NB4 (cell line): ENCODE measurements at places on chromosomes 4 and X.

DNA sequence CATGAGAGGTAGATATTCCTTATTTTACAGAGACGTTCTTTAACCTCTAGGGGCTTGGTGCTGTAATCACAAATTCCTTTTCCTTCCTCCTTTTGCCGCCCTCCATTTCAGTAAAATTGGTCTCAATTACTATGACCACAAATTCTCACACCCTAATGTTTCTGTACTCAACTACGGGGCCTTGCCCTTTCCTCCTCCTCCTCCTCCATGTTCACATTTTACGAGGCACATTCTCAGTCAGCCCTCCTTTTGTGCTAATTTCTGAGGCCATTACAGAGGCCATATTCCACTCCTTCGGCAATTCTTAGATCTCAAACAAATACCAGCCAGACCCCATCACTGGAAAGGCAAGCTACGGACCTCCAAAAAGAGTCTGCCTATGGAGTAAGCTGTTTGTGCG lies 92.1 kb downstream of the SH3KBP1 start:
- peak; percentile 80 for DNase-seq

DNA sequence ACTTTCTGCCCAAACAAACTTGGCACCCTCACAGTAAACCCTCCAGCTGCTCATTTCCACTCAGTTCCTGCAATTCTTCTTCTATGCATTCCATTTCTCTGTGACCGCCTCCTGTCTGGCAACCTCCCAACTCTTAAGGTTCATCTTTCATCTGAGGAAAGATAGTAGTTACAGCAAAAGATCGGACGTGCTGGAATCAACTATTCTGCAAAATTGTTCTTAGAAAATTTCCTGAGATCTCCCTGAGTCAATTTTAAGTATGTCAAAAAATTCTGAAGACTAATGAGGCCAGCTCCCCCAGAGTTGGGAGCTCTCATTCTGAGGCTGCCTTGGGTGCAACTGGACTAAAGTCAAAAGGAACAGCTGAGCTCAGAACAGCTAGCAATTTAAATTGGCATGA lies 1026.0 kb downstream of the ADGRL3 start:
- no peak for DNase-seq

GRCh38 chr4:138252551-138252950 lies 10.4 kb upstream of the SLC7A11 start:
- DNase-seq = no peak

- DNase-seq = peak; percentile 24
These were observed 38.0 kb upstream of the FAM9C start for GRCh38 chrX:13082206-13083065.

DNA sequence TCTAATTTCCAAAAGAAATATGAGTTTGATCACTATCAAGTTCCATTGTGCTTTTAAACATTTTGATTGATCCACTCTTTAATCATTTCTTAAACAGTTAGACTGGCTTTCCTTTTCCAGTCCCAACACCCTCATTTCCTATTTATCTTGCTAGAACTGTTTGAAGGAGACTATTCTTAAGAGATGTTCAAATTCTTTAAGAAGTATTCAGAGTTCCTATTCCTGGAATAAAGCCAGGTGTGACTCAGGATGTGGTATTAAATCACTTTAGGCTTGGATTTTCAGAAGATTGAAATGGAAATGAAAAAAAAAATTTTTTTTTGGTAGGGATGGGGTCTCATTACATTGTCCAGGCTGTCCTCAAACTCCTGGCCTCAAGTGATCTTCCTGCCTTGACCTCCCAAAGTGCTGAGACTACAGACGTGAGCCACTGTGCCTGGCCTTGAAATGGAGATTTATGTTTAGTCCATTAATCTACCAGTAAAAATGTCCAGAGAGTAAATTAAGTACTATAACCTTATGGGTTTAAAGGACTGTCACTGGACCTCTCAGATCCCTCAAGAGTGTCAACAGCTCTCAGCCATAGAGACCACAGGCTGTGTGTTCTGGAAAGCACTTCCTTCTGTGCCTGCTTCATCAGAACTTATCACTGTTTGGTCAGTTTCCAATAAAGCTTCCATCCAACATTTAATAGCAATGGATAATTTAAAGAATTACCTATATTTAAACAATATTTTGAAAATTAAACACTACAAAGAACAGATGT lies 90.7 kb downstream of the CDS1 start:
- DNase-seq = no peak

GRCh38 chrX:22300130-22300529 lies 27.4 kb downstream of the CBLL2 start:
- peak; percentile 58 for DNase-seq

GRCh38 chrX:149799938-149800337 lies 18.2 kb downstream of the MAGEA9 start:
- no peak for DNase-seq

GRCh38 chr4:151226004-151226932 lies 50.7 kb upstream of the PRSS48 start:
- no peak for DNase-seq

DNA sequence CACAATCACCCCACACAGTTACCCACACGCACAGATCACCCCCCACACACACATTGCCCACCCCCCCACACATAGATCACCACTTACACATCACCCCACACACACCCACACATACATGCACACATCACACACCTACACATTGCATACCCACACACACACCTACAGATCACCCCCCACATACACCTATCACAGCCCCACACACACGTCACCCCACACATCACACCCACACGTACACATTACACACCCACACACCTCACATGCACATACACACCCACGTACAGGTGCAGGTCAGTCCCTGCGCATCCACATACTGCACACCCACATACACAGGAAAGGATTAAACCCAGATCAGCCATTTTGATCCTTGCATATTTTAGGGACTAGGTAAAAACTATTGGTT lies 15.3 kb upstream of the TADA2B start:
- DNase-seq = no peak

- no peak for DNase-seq
These were observed 94.6 kb upstream of the INPP4B start for GRCh38 chr4:142940425-142941330.

DNA sequence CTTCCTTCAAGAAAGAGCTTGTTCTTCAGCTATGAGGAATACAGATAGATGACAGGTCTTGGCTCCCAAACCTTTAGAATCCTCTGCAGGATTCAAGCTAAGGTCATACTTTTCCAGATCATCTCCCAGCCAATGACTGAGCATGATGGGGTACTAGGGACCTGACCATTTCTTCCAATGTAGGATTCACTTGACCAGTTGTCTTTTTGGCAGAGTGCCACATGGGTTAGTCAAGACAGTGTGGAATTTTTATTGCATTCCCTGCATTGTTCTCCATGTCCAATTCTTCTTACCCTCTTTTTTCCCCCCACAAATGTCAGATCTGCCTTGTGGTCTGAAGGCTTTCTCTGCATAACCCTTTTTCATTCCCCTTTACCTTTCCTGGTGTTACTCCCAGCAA lies 99.5 kb downstream of the CCSER1 start:
- DNase-seq = no peak

GRCh38 chr4:15568821-15569220 lies 86.3 kb downstream of the FBXL5 start:
- no peak for DNase-seq

GRCh38 chrX:149760965-149761364 lies 12.9 kb upstream of the HSFX1 start:
- DNase-seq = no peak

DNA sequence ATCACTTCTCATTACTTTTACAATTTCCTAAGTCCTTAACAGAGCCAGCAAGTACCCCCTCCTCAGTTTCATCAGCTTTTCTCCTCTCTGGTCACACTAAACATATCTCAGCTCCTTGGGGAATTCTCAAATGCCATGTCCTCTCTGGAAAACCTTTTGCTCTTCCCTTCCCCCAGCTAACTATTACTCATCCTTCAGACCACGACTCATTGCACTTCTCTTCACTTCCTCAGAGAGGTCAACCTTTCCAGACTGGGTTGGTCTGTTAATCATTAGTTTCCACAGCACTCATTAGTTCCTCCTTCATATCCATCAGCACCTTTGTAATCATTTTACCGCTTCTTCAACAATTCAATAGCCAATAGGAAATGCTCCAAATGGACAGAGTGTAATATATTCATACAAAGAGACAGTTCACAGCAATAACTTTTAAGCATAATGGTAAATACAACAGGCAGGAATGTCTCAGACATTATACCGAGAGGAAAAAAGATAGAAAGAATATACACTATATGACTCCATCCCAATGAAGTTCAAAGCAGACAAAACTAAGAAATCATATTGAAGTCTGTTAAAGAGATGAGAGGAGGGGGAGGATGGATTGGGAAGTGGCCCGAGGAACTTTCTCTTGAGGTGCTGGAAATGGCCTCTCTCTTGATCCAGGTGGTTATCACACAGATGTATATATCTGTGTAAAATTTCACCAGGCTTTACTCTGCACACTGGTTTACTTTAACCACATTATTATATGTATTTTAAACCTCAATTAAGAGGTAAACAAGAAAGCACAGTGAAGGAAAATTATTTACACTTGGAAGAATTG lies 39.6 kb downstream of the DDX60L start:
- peak; percentile 35 for DNase-seq

DNA sequence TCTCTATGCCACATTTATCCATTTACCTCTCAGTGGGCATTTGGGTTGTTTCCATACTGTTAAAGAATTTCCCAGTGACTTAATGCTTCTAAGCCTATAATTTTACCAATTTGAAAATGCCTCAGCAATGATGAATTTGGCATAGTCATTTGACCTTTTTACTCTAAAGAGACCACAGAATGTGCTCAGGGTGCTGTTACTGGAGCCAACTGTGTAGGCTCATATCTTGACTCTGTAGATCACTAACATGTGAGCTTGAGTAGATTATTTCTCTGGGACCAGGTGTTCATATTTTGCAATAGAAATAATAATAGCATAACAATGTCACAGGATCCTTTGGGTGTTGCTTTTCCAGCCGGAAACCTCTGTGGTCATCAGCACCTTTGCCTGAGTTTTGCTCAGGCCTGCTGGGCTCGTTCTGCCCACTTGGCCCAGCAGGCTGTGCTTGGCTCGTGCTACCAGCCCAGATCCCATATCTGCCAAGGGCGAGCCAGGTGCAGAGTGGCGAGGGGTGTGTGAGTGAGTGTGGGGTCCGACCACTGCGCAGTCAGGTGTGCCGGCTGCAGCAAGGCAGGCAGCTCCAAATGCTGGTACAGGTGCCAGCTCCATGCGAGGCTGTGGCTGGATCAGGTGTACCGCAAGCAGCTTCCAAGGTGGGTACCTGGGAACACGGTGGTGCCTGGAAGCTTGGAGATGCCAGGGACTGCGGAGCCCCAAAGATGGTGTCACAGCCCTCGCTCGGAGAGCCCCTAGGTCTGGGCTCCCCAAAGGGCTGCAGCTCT lies 70.6 kb upstream of the ANK2 start:
- DNase-seq = no peak

- DNase-seq = no peak
These were observed 15.8 kb upstream of the SLC25A4 start for GRCh38 chr4:185127021-185127925.

GRCh38 chrX:9476810-9477575 lies 12.1 kb downstream of the TBL1X start:
- DNase-seq = no peak
